ENCODE measurements at places on chromosomes 3 and 15. TPM values are rescaled to one million over a fixed set of nuclear protein-coding genes. Genes with fewer than 3 reads are reported as not detected.

Gene TYRO3
- total RNA-seq = 22.4 TPM

Gene IFT80
- total RNA-seq = 42.4 TPM

Gene ERICH6
- under 0.01 TPM for total RNA-seq

Gene GJD2
- total RNA-seq = 6.5 TPM

Gene ZNF770
- 115 TPM for total RNA-seq

Gene TRIM42
- total RNA-seq = not detected

Gene SERPINI2
- 0.41 TPM for total RNA-seq

Gene MB21D2
- 106 TPM for total RNA-seq

Gene BFSP2
- not detected for total RNA-seq

Gene KBTBD13
- not detected for total RNA-seq

Gene LARP6
- 16.3 TPM for total RNA-seq
